ENCODE measurements at places on chromosomes 5 and 9.
A peak's percentile ranks its signal among the peaks of the same experiment; 100 is the strongest.

GRCh38 chr5:174303437-174304045, 258.0 kb downstream of the NSG2 start:
- DNase-seq, result no peak

- DNase-seq, result peak; percentile 68
These were observed at the start of gene STK32A for GRCh38 chr5:147234825-147235635. Gene STK32A (plus strand): TSS chr5:147235026. CDS start chr5:147239635, 4,609 bp downstream.

- DNase-seq, result no peak
These were observed 129.3 kb downstream of the MRPL36 start for GRCh38 chr5:1670351-1670750.

- DNase-seq, result no peak
These were observed 20.2 kb upstream of the GLIS3 start for GRCh38 chr9:4320021-4320420.

GRCh38 chr9:131186622-131187021, 61.2 kb downstream of the NUP214 start:
- DNase-seq, result no peak

DNA sequence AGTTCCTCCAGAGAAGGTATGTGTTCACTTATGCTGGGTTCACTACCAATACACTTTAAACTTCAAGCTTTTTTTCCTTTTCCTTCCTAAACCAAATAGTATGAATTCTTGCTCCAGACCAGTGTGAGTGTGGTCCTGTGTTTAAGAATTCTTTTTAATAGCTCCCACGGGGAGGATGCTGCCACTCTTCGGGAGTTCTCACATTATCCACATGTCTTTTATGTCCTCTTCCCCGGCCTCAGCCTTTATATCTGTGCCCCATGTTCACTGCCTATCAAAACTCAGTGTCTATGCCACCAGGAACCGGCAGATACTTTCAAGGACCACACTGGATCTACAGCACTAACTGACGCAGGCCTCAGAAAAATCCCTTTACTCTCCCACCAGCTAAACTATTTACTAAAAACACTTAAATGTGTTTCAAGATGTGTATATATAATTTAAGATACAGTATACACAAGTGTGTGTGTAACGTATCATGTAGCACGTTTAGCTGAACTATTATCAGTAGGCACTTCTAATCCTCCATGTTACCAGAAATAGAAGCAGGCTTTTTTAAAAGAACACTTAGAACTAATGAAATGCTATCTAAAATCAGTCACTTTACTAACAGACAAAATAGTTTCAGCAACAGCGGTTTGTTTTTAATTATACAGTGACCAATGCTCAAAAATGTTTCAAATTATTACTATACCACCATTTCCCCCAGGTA, 88.0 kb downstream of the PLPP1 start:
- DNase-seq, result no peak

GRCh38 chr5:59157068-59157467, 574.2 kb downstream of the RAB3C start:
- DNase-seq, result no peak

GRCh38 chr9:117718085-117718484, 13.9 kb downstream of the TLR4 start:
- no peak for DNase-seq

DNA sequence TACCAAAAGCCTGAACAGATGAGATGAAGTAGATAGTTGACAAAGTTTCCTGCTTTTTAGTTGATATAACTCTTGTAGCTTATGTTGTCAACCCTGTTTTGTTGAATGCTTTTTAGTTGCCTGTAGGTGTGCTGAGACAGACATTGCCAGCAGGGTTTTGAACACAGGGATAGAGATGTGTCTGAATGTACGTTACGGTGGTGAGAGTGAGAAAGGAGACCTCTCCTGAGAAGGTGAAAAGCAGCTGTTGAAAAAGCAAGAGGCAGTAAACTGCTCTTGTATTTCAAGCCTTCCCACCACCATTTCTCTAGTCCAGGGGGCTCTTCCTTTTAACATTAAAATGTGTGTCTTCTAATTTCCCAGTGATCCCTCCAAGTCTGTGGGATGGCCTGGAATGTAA, 14.7 kb downstream of the DNAJC21 start:
- DNase-seq, result no peak

DNA sequence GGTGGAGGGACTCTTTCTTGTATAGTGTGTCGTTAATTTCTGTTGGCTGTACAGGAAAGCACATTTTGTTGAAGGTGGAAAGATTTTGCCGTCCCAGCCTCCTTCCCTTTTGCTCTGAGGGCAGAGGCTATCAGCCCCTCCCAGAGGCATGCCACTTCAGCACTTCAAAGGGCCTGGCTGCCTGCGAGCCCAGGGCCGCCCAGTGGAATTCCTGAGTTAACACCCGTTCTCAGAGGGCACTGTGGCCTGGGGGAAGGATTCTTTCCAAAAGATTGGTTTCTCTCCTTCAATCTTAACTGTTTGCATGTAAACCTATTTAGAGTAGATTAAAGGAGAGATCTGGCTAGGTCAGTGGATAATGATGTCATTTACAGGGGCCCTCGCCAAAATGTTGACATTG, 238.6 kb downstream of the FANCC start:
- DNase-seq, result peak; percentile 41

DNA sequence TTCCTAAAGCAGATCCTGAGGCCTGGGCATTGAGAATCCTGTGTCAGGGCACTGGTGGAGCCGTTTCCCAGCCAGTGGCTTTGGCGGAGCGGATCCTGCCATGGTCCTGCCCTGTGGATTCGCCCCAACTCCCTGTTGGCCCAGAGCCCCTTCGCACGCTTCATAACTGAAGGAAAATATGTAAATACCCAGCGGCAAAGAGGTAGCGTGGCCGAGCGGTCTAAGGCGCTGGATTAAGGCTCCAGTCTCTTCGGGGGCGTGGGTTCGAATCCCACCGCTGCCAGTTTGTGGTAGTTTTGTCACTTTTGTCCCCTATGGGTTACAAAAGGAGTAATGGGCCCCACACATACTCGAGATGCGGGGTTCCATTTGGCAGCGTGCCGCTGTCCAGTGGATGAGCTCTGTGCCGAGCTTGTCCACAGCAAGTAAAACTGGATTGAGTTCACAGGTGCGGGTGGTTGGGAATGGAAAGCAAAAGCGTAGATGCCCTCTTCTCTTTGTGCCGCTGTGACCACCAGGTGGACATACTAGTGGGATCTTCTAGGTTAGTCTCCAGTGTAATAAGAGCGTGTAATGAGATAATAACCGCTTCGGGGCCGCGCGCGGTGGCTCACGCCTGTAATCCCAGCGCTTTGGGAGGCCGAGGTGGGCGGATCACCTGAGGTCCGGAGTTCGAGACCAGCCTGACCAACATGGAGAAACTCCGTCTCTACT, 17.3 kb downstream of the TRIM7 start:
- DNase-seq, result no peak

DNA sequence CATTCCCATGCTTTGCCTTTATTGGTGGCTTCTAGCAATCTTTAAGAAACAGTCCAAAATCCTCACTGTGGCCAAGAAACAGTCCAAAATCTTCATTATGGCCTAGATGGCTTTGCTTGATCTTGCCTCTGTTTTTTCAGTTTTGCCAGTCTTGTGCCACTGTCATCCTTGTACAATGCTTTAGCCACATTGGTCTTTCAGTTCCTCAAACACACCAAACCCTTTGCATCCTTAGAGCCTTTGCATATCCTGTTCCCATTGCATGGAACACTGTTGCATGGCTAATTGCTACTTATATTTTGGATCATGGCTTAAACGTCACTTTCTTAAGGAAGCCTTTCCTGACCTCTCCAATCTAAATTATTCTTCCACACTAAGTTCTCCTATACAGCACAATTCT, 22.1 kb downstream of the MRRF start:
- no peak for DNase-seq

DNA sequence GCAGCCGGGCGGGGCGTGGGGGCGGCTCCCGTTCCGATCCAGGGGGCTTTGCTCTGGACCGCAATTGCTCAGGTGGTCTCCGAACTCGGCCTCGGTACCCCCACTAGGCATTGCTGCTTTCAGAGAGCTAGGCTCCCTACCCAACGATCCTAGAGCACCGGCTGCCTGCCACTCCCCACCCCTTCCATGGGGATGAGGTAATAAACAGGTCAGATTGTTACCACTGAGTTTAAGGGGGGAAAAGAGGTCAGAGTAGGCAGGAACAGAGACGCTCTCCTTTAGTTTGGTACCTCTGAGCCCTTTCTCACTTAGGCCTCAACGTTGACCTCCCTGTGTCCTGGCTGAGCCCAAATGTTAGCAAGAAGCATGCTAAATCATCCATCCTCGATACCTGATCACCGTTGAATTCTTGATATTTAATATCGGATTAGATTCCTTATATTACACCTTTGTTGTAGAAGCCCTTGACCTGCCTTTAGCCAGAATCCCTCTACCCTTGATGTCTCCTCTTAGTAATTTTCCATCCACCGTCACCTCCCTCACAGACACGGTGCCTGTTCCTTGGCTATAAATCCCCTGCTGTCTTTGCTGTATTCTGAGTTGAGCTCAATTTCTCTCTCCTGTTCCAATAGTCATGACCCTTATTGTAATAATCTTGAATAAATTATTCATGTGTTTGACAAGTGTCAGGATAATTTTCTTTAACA, 588 bp upstream of the PLPP1 start:
- no peak for DNase-seq

- no peak for DNase-seq
These were observed 172.7 kb upstream of the MEF2C start for GRCh38 chr5:89055695-89056085.

DNA sequence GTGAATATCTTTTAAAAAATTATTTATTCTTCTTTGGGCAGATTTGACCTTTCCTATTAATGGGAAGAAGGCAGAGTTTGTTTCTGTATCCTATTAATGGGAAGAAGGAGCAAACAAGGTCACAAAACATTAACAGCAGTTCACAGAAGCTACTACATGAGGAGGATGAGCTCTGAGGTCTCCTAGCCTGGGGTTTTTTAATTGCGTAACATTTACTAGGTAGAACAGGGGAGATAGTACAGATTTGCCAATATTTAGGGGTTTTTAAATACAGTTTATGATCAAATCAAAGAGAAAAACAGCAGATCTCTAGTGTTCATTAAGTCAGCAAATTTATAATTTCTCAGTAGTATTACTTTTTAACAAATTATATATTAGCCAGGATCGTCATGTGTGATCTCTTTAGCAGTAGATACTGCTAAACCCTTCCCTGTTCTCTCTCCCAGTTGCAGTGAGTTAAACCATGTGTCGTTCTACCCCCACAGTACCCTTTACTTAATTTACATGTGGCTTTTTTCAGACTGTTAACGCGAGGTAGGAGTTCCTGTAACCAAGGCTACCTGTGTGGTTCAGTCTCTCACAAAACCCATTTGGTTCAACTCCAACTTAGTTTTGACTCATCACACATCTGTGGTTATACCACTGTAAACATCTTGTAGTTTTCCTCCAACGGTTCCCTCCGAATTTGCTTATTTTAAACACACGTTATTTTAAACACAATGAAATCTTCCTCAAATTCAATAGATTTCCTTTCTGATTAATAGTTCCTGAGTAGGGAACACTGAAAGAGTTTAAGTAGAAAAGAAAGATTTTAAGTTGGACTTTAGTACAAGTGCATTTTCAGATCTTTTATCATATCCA, 13.3 kb downstream of the SLC25A46 start:
- no peak for DNase-seq

- no peak for DNase-seq
These were observed 388.7 kb downstream of the CETN3 start for GRCh38 chr5:90020575-90021538.

DNA sequence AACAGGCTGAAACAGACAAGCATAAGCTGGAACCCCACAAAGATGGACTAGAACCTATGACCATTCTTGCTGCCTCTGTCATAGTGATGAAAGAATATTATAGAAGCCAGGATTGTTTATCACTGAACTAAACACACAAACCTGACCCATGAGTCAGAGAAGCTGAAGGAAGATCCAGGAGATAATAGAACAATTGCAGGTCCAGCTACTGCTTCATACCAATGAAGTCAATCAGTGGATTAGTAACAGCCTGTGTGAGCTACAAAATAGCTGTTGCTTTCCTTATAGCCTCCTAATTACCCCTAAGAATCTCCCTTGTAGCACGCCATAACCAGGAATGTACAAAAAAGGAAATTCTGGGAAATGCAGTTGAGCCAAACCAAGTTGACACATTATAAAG, 459.9 kb upstream of the ZNF462 start:
- DNase-seq, result no peak

DNA sequence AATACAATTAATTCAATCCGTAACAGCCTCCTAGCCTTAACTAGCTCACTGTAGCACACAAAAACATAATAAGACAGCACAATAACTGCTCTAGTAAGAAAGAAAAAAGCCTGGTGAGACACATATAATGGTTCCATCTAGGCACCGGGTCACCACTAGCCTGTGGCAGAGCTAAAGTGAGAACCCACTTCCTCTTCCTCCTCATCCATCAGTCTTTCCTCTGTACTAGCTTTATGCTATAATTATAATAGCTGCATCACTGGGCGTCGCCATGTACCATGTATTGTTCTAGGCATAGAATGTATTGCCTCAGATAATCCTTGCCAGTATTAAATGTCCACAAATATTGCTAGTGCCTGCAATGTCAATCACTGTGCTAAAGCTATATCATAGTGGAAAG, 23.1 kb downstream of the ADRB2 start:
- no peak for DNase-seq

DNA sequence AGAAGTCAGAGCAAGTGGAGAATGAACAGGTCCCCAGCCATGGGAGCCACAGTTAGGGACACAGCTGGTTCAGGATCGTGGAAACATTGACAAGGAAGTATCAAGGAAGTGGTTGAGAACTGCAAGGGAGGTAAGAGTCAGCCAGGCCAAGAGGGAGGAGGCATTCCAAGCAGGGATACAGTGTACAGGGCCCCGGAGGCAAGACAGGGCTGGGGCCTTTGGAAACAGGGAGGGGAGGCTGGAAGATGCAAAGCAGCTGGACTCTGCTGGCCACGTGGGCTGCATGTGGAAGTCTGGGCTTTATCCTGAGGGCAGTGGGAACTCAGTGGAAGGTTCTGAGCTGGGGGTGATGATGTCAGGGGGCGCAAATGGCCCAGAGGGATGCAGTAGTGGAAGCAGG, 14.2 kb downstream of the CCDC180 start:
- DNase-seq, result no peak

- peak; percentile 70 for DNase-seq
These were observed 49.6 kb upstream of the FOXE1 start for GRCh38 chr9:97803167-97804058.
